ENCODE measurements at places on chromosomes 11 and 22.

- no peak for DNase-seq
These were observed 30.2 kb upstream of the APOA1 start for GRCh38 chr11:116867619-116868018.

DNA sequence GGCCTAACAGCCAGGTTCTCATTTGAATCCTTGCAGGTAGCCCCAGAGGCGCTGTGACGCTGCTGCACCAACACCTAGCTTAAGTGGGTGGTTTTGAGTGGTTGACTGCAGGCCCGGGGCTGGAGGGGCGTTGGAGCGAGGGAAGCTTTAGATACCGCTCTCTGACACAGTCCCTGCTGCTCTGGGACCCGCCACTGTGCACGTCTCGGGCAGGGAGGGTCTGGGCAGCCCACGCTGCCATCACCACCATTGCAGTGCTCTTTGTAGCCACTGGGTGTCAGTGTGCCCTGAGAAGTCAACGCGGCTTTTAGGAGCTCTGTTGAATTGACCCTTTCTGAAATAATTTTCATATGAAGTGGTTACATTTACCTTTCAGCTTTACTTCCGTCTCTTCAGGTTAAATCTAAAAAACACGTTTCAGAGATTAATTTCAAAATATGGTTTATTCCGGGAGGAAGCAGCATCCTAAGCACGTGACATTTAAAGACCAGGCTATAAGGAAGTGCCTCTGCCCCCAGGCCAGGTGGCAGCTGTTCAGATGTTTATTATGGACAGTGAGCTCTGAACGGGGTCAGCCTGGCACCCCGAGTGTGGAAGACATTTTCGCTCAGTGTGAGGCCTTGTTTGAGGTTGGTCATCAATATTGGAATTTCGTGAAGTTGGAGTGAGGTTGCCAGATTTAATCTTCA is 30.9 kb upstream of the PARVB start:
- peak; percentile 82 for DNase-seq

DNA sequence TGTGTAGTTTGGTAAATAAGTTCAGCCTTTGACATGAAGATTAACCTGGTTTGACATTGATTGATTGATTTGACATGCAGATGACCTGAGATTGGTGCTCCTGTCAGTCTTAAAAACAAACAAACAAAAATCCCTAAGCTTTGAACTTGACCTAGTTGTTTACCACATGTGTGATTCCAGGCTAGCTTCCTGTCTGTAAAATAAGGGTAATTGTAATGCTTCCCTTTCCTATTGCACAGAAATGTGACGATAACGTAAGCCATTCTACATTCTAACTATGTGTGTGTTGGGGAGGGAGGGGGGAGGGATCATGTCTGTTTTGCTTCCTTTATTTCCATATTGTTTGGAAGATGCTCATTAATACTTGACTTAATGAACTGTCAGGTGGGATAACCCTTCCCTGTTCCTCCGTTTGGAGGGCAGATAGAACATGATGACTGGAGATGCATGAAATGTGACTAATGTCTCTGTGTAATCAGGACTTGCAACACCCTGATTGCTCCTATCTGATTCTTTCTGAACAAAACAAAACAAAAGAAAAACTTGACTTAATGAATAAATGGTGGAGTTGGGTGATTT is 106.1 kb upstream of the CLMP start:
- DNase-seq = no peak

GRCh38 chr11:22976146-22976545 is 115.9 kb upstream of the CCDC179 start:
- no peak for DNase-seq

- no peak for DNase-seq
These were observed 28.7 kb downstream of the CYTH4 start for GRCh38 chr22:37310815-37311595.

GRCh38 chr11:45725121-45725520 is 59.7 kb upstream of the CHST1 start:
- no peak for DNase-seq
